ENCODE measurements at places on chromosomes 4 and X. TPM values are rescaled to one million over a fixed set of nuclear protein-coding genes. Genes with fewer than 3 reads are reported as not detected.

The CXCL11 gene
- not detected for total RNA-seq

The DMRTC1 gene
- not detected for total RNA-seq

The KLHL13 gene
- total RNA-seq, result 22.6 TPM

The CXorf65 gene
- total RNA-seq, result not detected

GRCh38 chr4:139866276-139866962 lies 200.8 kb downstream of the MGST2 start:
- peak; percentile 16 for DNase-seq

GRCh38 chr4:110830461-110830860 lies 207.6 kb upstream of the PITX2 start:
- DNase-seq, result no peak

DNA sequence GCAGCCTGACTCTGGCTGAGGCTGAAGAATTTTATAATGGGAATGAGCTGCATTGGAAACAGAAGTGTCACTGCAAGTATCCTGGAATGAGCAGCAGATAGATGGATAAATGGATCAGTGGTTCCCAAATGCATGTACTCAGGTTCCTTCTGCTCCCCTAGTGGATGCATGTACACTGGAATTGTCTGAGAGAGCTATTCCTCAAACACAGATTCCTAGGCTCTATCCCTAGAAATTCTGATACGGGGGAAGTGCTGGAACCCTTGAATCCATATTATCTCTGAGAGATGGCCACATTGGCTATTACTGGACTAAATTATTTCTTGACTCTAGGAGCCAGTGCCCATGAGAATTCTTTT lies 64.8 kb downstream of the TMEM131L start:
- DNase-seq, result no peak

- DNase-seq, result peak; percentile 93
These were observed at the start of gene KIAA0232 for GRCh38 chr4:6782147-6782845. Gene KIAA0232 (plus strand): TSS chr4:6782727. CDS start chr4:6824454, 41,727 bp downstream.

- no peak for DNase-seq
These were observed 423.3 kb downstream of the CENPC start for GRCh38 chr4:67122029-67122428.

Data from mucosa of gallbladder (tissue), 1 donor.